ENCODE measurements at places on chromosomes 5 and 9. TPM values are rescaled to one million over a fixed set of nuclear protein-coding genes. Genes with fewer than 3 reads are reported as not detected.
A peak's percentile ranks its signal among the peaks of the same experiment; 100 is the strongest.

The ANKRD20A1 gene
- 8.7 TPM for total RNA-seq

The ECM2 gene
- 1.0 TPM for total RNA-seq

The PIP5KL1 gene
- 1.9 TPM for total RNA-seq

The PCDHGC4 gene
- 1.6 TPM for total RNA-seq

The RFESD gene
- total RNA-seq, result 2.5 TPM

The TRIM14 gene
- 55.6 TPM for total RNA-seq

The WNT8A gene
- total RNA-seq, result not detected

The STOML2 gene
- total RNA-seq, result 96.3 TPM

The PDE6A gene
- total RNA-seq, result 7.3 TPM

The ZDHHC21 gene
- total RNA-seq, result 16.6 TPM

DNA sequence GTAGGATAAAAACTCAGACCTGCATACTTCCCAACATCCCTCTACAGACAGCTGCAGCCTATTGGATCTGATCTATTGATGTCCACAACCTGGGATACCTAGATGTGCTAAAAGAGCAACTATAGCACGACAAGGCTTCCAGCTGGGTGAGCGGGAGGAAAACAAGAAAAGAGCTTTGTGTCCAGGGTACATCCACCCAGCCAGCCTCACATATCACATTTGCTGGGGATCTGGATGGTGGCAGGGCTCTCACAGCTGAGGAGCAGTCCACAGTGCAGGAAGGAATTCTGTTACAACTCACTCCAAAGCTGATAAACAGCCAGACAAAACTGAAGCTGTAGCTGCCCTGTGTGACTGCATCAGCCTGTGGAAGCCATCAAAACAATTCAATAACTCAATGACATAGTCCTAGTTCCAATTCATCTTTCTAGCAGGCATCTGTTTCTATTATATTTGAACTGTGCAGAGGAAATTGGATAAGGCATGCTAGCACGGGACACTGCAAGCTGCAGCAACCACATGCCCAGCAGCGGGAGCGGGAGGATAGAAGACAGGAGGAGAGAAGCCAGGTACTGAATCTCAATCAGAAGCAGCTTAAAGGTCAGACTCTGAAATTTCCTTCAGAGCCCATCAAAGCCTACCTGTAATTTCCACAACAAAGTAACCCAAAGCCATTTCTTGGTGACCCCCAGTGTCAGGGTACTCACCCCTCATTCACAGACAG is 45.0 kb downstream of the MED10 start:
- no peak for DNase-seq

DNA sequence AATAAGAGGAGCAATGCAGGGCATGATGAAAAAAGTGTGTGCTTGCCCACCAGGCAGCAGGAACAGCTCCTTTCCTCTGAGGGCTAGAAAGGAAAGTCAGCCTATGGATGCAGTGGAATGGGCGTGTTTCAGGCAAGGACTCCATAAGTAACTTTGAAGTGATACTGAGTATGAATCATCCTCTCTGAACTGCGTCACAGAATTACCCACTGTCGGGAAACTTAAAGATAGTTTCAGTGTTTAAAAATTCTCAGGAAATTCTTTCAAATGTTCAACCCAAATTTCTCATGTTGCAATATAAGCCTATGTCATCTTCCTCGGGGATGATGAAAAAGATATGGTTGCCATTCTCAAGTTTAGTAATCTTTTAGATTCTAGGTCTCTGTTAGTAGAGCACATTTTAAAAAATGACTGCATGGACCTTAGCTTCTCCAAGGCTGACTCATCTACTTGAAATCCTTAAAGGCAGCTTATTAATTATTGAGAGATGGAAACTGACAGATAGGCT is 27.7 kb downstream of the PTCD2 start:
- no peak for DNase-seq

GRCh38 chr5:72082048-72082447 is 25.2 kb upstream of the MAP1B start:
- no peak for DNase-seq

- no peak for DNase-seq
Observed at GRCh38 chr5:2755681-2756171, 4.2 kb upstream of the IRX2 start.

DNA sequence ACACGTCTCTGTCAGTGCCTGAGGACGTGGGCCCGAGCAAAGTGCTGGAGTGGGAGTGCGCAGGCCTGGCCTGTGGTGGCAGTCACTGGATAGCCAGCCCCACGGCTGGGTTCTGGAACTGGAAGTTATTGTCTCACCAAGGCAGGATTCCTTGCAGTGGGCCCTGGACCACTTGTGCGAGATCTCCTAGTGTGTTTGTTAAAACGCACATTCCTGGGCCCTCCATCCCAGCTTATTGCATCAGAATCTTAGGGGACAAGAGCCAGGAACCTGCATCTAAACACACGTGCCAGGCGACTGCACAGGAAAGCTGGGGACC is 26.9 kb downstream of the PTPA start:
- DNase-seq, result no peak

DNA sequence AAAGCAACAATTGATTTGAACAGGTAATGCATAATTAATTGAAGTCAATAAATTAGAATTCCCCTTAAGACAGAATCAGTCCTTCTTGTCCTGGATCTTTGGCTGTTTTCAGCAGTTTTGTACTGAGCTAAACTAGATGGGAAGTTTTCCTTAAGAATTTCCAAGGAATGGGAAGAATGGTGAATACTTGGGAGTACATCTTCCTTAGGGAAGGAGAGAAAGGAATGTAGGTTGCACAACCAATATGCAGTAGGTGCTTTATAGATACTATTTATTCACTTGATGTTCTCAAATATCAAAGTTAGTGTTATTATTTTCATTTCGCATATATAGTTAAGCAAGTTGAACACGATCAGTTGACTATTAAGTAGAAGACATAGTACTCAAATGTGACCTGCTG is 183.5 kb upstream of the MAP1B start:
- DNase-seq, result no peak

- DNase-seq, result no peak
Observed at GRCh38 chr9:130480673-130481072, 35.9 kb downstream of the ASS1 start.

GRCh38 chr5:160694896-160695295 is 157.1 kb downstream of the ATP10B start:
- DNase-seq, result no peak

GRCh38 chr5:119626086-119626485 is 3.3 kb upstream of the FAM170A start:
- DNase-seq, result no peak

- DNase-seq, result no peak
Observed at GRCh38 chr9:124773473-124774128, 2.5 kb upstream of the NR6A1 start.

- DNase-seq, result no peak
Observed at GRCh38 chr5:1736065-1736464, 63.6 kb downstream of the MRPL36 start.

DNA sequence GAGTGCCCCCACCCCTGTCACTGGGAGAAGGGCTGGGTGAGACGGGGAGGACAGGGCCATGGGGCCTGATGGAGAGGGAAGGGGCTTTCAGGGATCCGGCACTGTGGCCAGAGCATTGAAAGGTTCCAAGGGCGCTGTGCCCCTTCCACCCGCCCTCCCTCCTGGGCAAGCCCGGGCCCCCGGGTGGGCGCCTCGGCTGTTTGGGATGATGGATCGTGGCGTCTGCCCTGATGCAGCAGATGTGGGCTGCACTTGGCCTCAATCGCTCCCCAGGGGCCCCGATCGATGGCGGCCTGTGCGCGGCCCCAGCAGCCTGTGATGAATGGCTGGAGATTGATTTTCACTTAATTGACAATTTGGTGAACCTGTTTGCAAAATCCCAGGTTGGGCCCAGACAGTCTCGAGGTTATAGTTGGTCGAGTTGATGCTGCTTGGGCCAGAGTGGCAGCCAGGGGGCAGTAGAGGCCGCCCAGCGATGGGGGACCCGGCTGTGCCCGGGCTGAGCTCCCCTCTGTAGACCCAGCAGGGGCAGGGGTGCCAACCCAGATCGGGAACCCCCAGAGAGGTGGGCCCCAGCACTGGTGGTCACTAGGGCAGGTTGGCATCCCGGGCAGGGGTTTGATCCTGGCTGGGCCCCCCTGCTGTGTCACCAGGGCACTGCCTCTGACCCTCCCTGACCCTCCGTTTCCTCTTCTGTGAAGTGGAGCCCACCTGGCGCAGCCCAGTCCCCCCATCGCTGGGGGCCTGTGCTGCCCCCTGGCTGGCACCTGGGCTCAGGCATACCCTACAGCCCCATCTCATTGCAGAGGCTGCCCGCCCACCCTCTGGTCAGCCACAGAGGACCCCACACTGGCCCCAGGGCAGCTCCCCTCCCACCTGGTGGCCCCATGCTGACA is 34.7 kb downstream of the LHX3 start:
- peak; percentile 49 for DNase-seq

GRCh38 chr5:116650964-116651363 is 76.3 kb upstream of the SEMA6A start:
- no peak for DNase-seq

GRCh38 chr5:177545487-177546257 is 8.7 kb downstream of the FAM193B start:
- DNase-seq, result peak; percentile 36

DNA sequence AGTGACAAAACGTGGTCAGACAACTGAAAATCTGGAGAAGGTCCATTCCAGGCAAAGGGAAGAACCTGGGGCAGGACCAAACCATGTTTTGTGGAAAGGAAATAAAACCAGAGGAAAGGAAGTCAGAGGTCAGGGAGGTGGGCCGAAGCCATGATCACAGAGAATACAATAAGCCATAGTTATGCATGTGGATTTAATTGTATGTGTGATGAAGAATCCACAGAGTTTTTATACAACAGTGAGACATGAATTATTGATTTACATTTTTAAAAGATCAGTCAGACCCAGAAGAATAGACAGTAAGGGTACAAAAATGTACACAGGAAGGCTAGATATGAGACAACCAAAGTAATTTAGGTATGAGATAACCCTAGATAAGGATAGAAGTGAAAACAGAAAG is 20.8 kb downstream of the TTC33 start:
- no peak for DNase-seq

DNA sequence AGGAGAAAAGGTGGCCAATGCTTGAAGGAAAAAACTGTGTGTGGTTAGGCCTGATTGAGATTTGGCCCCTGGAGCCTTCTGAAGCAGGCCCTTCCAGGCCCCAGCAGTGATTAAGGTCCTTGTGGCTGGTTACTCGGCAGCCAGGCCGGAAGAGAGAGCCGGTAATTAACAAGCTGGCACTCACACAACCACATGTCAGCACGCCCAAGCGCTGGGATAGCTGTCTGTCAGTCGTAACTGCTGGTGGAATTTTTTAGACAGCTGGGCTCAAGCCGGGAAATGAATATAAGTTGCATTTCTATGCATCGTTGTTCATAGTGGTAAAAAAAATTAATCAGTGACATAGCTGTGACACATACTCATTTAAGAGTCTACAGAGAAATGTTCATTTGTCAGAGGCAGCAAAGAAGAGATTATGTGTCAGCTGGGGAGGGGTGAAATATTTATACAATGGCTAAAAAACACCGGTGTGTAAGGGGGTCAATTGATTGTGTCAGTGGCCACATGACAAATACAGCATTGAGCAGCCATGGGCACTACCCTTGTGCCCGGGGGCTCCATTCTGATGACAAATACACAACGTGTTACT is 13.7 kb upstream of the ARAP3 start:
- no peak for DNase-seq

DNA sequence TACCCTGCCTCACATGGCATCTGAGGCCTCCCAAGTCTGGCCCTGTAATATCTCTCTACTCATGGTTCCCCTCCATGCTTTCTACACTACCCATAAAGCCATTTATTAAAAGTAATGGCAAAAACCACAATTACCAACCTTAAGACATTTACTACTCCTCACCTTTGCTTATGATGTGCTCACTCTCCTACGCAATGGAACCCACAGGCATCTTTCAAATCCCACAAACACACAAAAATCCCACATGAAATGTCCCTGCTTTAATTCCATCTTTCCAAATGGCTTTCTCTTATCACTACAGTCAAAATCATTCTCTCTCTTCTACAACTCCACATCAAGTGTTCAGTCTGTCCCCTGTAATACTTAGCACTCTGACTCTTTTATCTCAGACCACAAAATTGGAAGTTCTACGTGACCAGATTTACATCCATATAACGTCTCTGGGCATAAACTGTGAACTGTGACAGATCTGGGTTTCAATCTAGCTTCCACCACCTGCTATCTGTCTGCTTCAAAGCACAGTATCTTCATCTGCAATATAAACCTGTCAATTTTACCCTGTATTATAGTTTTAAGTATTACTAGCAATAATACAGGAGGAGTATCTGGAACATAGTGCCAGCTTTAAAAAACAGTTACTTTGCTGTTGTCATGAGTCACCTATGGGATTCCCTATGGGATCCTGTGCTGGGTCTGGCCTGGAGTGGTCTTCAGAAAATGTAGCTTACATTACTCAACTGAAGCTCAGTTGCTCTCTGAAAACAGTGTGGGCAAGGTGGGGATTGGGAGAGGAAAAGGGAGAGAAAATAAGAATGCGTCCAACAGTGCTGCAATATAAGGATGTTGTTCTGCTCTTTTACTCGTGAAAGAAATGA is 137.1 kb upstream of the TRIM32 start:
- no peak for DNase-seq

DNA sequence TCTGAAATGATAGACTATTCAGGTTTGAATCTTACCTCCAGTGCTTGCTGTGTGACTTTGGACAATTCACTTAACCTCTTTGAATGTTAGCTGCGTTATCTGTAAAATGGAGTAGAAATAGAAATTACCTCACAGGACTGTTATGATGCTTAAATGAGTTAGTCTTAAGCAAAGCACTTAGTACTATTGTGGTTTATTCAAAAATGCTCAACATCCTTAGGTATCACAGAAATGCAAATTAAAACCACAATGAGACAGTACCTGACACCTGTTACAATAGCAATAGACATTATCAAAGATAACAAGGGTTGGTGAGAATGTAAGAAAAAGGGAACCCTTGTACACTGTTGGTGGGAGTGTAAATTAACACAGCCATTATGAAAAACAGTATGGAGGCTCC is 77.6 kb upstream of the FREM1 start:
- DNase-seq, result no peak

- no peak for DNase-seq
Observed at GRCh38 chr9:135198586-135199285, 111.3 kb downstream of the OLFM1 start.

DNA sequence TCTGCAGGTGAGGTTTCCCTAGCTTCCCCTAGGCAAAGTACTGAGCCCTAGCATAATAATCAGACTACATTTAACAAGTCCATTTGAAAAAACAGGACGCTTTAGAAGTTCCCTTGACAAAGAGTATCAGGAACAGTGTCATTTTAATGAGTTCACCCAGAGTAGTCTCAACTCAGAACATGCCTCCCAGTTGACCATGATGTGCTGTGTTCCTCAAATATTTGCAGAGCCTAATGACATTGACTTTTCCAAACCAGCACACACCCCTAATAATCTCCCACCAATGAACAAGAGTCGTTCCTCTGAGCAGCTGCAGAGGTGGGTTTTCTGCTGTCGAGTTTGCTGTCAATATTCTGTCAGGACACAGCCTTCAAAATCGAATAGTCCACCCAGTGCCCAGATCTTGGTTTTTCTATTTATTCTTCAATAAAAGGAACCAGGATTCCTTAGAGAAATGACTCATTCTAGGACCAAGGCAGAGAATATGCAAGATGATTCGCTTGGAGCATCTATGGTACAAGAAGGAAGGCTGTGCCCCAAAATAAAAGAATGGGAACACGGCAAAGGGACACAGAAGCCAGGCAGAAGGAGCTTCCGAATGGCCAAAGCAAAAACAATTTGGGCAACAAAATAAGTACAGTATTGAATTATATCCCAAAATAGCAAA is 57.6 kb downstream of the OTULIN start:
- no peak for DNase-seq
